ENCODE measurements at places on chromosomes 11 and 22.

- DNase-seq: no peak
Measured at GRCh38 chr11:16853859-16854258, 115.4 kb downstream of the C11orf58 start.

DNA sequence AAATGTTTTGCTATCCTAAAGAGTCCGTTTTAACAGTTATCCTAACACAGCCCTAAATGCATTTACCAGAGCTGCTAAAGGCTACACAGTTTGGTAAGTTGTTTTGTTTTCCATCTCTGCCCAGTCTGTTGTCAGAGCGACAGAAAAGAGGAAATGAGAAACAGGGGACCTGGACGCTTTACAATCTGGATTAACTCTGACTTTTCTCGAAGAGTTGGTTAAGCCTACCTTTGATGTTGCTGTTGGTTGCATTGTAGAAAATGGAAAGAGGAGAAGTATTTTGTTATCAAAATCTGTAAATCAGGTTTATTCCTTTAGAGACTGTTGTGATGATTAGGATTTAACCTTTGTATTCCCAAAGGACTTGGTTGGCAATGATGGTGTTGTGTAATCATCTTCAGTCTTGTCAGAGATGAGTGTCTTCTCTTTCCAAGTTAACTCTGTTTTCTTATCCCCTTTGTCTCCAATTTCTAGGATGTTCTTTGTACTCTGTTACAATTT lies 481 bp downstream of the ANGPTL5 start:
- peak; percentile 26 for DNase-seq

GRCh38 chr11:128871168-128871610 lies 4.1 kb upstream of the KCNJ1 start:
- DNase-seq: no peak

- no peak for DNase-seq
Measured at GRCh38 chr11:121961321-121961801, 154.7 kb downstream of the BLID start.

DNA sequence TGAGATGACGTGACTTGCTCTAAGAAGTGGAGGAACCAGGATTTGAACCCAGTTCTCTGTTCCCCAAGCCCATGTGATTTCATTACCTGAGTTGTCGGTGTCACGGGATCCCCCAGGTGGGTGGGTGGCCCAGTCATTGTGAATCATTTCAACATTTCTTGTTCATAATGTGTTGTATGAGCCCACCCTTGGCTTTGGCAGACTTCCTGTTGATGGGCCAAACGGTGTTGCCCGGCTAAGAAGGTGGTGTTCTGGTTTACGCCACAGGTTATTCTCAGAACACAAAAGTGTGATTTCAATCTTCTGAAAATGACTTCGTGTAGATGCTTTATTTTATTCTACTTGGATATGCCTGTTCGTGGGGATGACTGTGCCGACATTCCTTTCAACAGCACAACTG lies 21.6 kb upstream of the ST14 start:
- DNase-seq: no peak

DNA sequence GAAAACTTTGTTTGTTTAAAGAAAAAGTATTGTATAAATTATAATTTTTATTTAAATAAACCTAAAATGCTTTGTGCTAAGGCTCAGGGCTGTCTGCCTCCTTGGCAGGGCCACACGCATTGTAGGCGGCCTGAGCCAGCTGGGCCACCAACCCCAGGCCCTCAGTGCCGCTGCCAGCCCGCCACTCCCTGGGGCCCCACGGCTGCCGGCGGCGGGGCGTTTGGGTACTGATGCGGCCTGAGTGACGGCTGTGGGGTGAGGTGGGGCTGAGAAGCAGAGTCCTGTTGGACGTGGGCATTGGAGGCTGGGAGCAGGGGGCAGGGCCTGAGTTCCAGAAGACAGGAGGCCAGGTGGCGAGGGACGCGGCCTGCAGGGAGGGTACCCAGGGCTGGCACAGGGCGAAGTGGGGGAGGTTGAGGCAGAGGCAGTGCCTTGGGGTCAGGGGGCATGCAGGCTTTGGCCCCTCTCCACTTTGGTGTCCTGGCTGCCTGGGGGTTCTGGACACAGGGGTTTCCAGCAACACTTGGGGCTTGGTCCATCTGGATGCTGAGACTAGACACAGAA lies 58.3 kb downstream of the CERK start:
- no peak for DNase-seq

DNA sequence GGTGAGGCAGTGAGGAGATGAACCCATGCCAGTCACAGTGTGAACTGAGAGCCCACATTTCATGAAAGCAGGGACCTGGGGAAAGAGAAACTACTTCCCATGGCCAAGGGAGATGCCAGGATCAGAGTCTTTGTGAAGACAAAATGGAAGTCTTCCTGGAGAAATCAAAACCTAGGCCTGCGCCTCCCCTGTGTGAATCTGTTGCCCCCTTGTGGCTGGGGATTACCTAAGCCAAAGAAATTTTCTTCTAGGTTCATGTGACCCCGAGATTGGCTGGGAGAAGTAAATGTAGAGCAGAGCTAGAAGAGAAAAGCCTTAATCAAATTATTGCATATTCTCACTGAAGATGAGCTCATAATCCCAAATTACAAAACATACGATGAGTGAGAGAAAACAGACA lies 1075.3 kb downstream of the TBC1D22A start:
- DNase-seq: no peak

DNA sequence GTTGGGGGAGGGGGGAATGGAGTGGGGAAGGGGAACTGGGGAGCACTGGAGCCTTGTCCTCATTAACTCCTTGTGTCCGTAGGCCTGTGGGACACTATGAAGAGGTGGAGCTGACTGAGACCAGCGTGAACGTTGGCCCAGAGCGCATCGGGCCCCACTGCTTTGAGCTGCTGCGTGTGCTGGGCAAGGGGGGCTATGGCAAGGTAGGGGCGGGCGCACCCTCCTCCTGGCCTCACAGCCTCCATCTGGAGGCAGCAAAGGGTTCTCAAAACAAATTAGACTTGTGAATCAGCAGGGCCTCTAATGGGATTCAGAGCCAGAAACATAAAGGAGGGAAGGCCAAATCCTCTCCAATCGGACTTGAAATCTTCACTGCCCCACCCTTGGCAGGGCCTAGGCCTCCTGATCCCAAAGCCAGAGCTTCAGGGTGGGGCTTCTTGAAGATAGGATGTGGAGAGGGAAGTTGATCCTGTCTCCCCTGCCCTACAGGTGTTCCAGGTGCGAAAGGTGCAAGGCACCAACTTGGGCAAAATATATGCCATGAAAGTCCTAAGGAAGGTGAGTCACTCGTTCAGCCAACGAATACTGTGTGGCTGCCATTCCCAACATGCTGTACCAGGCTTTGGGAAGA lies 859 bp downstream of the RPS6KB2 start:
- no peak for DNase-seq

DNA sequence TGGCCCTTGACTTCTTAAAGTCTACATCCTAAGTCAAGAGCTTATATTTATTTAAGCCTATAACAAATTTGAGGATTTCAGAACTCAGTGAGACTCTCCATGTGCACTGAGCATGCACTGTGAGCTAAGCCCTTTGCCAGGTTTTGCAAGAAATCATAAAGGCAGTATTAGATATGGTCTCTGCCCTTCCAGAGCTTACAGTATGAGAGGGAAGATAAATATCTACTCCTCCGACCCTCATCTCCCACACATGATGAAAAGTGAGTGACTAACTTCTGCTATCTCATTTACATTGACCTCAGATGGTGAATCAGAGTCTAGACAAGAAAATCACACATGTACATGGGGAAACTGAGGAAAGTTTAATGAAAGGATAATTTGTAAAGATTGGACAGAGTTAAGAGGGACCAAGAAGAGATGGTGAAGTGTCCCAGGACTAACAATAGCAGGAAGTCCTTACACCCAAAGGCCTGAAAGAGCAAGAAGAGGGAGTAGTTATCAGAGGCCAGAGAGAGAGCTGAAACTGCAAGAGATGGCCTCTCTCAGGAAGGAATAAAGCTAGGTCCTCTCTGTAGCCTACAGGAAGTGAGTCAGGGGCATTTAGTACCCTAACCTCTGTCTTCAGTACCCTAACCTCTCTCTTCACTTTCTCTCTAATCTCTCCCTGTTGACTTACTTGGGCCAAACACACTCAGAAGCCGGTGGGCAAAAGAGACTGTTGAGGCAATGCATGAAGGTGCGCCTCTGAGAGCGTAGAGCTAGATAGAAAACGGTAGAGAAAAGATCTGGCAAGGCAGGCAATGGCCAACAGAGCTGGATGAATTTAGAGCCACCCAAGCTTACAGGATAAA lies 23.0 kb upstream of the BLID start:
- no peak for DNase-seq

- DNase-seq: peak; percentile 39
Measured at GRCh38 chr22:37259540-37260029, 15.5 kb upstream of the RAC2 start.

DNA sequence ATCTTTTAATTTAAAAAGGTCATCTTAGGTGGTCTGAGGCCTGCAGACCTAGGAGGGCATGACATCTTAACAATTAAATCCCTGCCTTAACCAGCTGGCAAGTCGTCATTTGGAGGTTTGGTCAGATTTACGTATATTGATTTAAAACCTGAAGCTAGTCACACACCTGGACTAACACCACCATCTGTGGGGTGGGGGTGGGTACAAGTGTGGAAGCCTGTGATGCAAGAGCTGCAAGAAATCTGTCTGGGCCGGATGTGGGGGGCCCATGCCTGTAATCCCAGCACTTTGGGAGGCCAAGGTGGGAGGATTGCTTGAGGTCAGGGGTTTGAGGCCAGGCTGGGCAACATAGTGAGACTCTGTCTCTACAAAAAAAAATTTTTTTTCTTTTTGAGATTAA lies 11.6 kb downstream of the CCDC87 start:
- no peak for DNase-seq

DNA sequence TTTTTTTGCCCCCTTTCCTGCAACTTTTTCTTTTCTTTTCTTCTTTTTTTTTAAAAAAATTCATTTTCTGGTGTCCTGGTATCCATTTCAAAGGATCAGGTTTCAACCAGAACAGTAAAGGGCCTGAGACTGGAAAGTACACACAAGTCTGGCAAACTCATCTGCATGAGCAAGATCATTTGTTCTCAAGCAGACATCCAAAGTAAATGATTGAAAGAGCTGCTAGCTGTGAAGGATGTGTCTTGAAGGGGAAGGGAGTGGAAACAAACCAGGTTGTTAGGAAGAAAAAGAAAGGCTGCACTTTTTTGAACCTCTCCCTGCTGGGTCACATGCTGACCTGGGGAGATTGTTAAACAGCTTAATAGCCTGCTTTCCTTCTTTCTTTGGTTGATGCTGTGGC lies 5.3 kb downstream of the YAP1 start:
- DNase-seq: no peak
